Pancreas (tissue), 10 donors: ENCODE measurements at places on chromosomes 3 and 15. TPM values are rescaled to one million over a fixed set of nuclear protein-coding genes. Genes with fewer than 3 reads are reported as not detected.

DNA sequence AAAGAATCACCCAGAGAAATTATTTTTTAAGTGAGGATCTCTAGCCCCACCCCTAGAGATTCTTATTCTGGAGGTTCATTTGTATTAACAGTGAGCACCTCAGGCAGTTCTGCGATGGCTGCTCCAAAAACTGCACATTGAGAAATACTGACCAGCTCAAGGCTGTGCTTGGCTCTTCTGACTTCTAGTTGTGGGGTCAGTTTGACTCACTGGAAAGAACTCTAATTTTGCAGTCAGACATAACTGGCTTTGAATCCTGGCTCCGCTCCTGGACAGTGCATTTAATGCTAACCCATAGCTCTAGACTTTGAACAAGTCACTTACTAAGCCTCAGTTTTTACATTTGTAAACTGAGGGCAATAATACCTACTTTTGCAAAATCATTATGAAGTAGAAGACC lies 123.6 kb upstream of the SKOR1 start:
- DNase-seq, result no peak

DNA sequence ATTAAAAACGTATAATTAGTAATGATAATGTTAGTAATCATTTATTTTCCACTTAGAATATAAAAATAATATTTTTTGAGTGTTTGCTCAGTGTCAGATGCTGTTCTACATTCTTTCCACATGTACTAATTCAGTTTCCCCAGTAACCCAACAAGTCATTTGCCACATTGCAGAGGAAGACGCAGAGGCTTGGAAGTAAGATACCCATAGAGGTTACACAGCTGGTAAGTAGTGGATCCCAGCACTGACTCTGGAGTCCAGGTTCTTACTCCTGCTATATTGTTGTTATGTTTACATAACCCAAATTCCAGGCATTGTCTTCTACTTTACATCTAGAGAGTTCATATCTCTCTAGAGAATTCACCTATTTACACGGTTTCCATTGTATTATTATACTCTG lies 48.2 kb upstream of the MYO5C start:
- no peak for DNase-seq

DNA sequence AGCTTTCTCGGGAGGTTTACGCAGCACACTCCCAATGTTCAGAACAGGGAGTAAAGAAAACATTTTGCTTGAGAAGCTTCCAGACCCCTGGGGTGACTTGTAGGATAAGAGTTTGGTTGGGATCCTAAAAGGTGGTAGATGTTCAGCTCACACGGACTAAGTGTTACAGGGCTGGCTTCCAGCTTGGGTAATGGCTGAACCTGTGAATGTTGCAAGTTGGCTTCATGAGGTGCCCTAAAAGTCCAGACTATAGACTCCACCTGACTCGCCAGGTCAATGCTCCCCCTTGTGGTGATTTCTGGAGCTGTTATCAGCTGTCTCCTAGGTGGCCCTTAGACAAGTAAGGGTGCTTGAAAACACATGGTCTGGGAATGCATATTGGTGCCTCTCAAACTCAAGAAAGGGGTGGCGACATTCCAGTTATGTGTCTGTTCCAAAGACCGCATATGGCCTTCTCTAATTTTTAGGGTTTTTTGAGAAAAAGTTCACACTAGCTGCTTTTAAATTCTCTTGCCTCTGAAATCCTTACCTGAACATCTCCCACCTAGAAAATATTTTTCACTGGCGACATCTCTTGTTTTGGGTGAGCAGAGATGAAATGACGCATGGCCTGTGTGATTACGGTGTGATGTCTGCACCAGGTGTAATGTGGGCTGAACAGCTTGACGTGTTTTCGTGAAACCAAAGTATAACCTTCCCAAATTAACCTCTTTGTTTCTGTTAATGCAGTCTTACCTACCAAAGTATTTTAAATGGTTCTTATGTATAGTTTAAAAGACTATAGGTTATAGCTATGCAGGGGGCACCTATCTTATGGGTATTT lies 175.7 kb upstream of the KBTBD8 start:
- peak; percentile 74 for DNase-seq

GRCh38 chr15:36232491-36232890 lies 346.9 kb upstream of the CDIN1 start:
- no peak for DNase-seq

GRCh38 chr15:28881600-28881999 lies 4.2 kb upstream of the APBA2 start:
- DNase-seq, result no peak

DNA sequence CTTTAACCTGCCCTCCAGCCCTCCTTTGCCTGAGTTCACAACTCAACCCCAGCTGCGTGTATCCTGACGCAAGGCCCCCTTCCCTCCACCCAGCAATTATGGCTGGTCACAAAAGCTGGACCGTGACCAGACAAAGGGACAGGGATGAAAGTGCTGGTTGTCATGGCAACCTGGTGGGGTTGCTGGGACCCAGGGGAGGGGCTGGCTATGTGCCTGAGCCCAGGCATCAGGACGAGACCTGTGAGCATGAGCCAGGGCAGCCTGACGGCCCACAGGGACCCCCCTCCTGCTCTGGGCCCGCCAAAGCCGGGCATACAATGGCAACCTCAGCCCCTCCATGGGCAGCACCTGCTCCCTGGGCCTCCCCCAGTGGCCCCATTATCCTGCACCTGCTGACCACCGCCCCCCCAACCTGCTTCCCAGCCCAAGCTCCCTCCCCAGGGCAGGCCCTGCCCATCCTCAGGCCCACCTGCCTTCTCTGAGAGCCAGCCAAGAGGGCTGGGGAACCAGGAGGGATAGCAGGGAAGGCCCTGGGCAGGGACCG lies 4.5 kb upstream of the DNAH1 start:
- no peak for DNase-seq

DNA sequence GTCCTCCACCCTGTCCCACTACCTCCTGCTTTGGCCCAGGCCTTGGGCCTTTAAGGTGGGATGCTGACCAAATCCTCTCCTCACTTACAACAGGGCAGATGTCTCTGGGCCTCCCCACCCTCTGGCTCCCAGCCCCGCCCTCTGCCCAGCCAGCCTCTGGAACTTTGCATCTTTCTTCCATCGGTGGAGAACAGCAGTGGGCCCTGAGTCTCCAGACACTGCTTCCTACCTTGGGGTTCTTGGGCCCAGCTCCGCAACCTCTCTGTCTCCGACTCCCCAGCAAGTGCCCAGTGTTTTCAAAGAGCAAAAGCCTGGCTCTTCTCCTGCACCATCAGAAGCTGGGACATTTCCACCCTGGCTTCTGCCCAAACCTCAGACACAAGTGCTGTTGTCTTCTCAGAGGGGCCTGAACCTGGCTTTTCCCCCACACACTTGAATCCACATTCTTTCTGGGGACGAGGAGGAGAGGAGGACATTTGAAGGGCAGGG lies 33.1 kb downstream of the MRAS start:
- DNase-seq, result no peak

- DNase-seq, result no peak
Measured at GRCh38 chr3:177596816-177597271, 399.6 kb upstream of the TBL1XR1 start.

- no peak for DNase-seq
Measured at GRCh38 chr3:152054315-152054714, 180.9 kb downstream of the SUCNR1 start.

- DNase-seq, result no peak
Measured at GRCh38 chr3:168714609-168715240, 619.0 kb upstream of the GOLIM4 start.

DNA sequence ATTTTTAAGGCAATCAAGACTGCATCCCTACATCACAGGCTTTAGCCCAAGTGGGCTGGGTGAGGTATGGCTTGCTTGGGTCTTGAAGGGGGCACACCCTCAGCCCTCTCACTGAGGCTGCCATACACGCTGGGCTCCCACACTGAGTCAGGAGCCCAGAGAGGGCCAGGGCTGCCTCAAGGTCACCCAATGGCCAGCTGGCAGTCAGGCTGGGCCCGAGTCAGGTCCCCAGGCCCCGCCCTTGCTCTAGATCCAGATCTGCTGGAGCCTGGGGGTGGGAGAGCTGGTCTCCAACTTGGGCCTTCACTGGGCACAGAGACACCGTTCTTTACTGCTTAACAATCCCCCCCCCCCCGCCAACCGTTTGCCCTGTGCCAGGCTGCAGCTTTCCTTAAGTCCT lies 88.1 kb downstream of the IQSEC1 start:
- DNase-seq, result no peak

DNA sequence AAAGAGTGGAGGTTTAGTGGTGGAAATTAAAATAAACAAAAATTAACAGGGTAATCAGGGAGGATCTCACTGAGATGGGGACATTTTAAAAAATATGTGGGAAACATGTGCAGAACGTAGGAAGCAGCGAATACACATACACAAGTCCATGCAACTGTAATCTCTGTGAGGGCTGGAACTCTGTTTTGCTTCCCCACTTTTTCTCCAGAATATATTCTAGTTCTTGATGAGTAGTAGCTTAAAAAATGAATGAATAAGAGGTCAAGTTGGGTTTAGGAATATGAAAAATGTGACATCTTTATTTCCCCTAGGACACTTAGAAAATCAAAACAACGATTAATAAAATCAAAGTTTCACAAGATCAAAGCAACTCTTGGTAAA lies 312.2 kb upstream of the ZNF717 start:
- DNase-seq, result no peak

GRCh38 chr15:52805351-52806283 lies 15.5 kb upstream of the ONECUT1 start:
- no peak for DNase-seq

The ATP8B4 gene
- 1.1 TPM for polyA plus RNA-seq

The PLCB2 gene
- 9.7 TPM for polyA plus RNA-seq

The RBP2 gene
- 1.4 TPM for polyA plus RNA-seq

The CCDC54 gene
- not detected for polyA plus RNA-seq

The TPRG1 gene
- polyA plus RNA-seq, result 1.2 TPM

The YEATS2 gene
- polyA plus RNA-seq, result 5.7 TPM

The ETFA gene
- 27.5 TPM for polyA plus RNA-seq

The EFCAB12 gene
- 2.0 TPM for polyA plus RNA-seq

The SEMA3G gene
- polyA plus RNA-seq, result 4.9 TPM
